ENCODE measurements at places on chromosomes 2 and 18. TPM values are rescaled to one million over a fixed set of nuclear protein-coding genes. Genes with fewer than 3 reads are reported as not detected.

Gene TMEM18
- total RNA-seq: 40.5 TPM

Gene RNF103
- total RNA-seq: 12.0 TPM

Gene SULT1C2
- 0.72 TPM for total RNA-seq

Gene CTDP1
- total RNA-seq: 18.5 TPM

Gene RRM2
- total RNA-seq: 1.3 TPM

All from tracheal epithelial cell (primary cell).